NCI-H2171 treated with DMSO at 0.1 percent for 48 hours (cell line): ENCODE measurements at places on chromosomes 3 and 15.

- DNase-seq = no peak
Observed at GRCh38 chr3:139117136-139117675, 72.5 kb upstream of the PRR23C start.

- DNase-seq = no peak
Observed at GRCh38 chr3:155356594-155357370, 63.3 kb upstream of the STRIT1 start.

- DNase-seq = peak; percentile 22
Observed at GRCh38 chr15:90106522-90107117, 4.4 kb upstream of the IDH2 start.

DNA sequence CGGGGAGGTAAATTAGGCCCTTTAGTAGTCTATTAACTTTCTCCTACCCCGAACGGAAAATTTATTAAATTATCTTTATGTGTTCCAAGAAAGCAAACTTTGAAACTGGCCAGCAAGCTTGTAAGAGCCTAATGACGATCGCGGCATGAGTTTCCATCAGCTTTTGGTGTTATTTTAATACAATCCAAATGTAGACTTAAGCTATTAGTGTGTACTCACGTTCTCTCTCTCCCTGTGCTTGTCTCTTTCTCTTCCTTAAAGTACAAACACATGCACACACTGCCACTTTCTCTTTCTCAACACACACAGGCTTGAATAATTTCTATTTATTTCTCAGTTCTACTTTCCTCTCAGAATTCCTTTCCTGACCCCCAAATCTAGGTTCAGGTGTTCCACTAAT lies 108.8 kb upstream of the MME start:
- DNase-seq = no peak

- DNase-seq = no peak
Observed at GRCh38 chr15:77053709-77054108, 17.2 kb downstream of the TSPAN3 start.

DNA sequence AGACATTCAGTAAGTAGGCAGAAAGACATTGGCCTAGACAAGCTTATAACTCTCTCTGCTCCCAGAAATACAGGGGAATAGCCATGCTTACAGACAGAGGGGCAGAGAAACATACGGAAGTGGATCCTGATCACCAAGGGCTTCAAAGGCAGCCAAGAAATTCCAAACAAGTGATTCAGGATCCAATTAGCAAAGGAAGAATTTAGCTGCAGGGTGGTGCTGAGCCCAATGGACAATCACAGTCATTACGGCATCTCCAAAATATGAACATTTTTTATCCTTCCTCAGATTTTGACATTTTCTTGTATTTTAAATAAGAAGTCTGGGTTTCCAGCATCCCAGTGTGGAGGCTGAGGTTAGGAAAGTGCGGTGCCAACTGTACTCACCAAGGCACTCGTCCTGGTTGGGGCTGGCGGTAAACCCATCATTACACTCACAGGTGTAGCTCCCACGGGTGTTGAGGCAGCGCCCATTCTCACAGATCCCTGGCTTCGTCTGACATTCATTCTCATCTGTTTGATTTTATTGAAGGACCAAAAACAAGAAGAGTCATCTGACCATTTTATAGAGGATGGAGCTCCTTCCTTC lies 96.8 kb downstream of the DUT start:
- DNase-seq = no peak

DNA sequence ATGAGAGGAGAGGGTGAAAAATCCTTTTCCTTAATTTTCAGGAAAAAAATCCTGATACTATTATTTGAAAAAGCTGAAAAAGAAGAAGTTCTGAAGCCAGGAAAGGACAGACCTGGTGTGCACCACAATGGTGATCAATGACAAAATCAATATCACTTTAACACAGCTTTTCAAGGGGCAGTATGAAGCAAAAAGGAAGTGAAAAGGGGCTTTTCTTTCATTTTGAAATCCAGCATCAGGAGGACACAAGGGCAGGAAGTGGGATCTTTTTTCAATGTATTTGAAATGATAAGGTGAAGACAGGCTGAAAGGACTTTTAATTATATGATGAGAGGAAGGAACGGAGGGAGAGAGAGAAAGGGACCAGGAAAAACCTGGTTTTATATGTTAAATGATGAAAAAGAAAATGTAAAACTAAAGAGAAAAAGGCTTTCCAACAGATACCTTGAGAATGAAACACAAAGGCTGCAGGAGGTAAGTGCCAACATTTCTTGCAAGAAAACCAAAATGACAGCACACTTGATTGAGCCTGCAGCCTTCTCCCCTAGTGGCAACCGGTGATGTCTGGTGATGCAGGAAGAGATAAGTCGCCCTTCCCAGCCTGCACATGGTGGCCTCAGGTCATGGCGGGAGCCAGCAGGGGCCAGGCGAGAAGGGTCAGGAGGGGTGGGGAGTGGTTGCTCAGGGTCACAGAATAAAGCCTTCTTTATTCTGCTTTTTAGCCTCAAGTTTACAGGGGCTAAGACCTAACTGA lies 236.7 kb upstream of the WNT5A start:
- DNase-seq = no peak

GRCh38 chr3:49602877-49603411 lies 48.7 kb downstream of the BSN start:
- DNase-seq = no peak
